Urothelium cell line (cell line): ENCODE measurements at places on chromosomes 7 and 10.

DNA sequence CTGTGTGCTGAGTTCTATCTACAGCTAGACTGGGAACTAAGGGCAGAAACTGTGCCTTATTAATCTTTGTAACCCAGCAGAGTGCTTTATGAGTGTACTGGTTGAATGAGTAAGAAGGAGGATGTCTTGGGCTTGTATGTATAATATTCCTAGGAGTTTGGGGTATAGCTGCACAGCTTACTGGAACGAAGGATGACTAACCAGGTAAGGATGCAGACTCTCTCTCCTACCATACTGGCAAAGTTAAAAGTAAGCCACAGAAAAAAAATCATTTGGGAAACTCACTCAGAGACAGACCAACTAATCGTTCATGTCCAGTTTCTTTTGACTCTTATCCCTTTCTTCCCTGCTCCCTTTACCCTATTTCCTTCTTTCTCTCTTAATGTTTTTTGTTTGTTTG, 1.4 kb upstream of the DHTKD1 start:
- DNase-seq, result peak; percentile 60

GRCh38 chr10:5117026-5117425, 22.8 kb downstream of the AKR1C3 start:
- DNase-seq, result no peak

- peak; percentile 73 for DNase-seq
These were observed 58.2 kb downstream of the ENTPD1 start for GRCh38 chr10:95814011-95814727.

GRCh38 chr7:115914951-115915350, 115.6 kb downstream of the TFEC start:
- no peak for DNase-seq

- no peak for DNase-seq
These were observed 28.9 kb downstream of the SLC26A4 start for GRCh38 chr7:107689553-107689952.

GRCh38 chr7:85061456-85061855, 125.4 kb downstream of the SEMA3D start:
- DNase-seq, result no peak

DNA sequence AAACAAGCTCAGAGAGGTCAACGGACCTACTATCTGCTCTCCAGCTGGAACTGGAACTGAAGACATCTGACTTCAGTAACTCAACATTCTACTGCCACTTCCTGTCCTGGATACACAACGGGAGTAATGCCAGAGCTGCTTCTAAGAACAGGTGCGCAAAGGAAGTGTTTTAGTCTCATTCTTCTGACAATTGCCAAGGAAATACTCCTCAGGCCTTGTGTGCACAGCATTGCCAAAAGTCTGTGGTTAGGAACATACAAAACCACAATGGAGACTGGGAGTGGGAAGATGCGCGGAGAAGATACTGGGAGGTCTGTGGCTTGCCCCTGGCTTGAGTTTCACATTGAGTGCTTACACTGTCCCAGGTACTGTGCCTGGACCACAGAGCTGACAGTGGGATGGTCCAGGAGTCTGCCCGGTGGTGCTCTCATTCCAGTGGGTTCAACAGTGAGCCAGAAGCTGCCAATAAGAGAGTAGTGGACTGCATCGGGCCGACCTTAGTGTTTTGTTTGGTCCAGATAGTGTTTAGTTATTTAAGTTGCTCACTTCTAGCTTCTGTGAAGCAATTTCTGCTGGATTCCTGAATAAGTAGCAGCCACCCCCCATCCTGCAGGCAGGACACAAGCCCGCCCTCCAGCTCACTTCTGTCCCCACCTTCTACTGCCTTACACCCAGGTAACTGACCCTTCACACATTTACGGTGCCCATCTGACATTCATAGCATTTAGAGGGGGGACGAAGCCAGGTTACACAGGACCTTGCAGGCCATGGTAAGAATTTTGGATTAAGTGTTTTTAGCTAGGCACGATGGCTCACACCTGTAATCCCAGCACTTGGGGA, 10.3 kb downstream of the TBL2 start:
- no peak for DNase-seq

DNA sequence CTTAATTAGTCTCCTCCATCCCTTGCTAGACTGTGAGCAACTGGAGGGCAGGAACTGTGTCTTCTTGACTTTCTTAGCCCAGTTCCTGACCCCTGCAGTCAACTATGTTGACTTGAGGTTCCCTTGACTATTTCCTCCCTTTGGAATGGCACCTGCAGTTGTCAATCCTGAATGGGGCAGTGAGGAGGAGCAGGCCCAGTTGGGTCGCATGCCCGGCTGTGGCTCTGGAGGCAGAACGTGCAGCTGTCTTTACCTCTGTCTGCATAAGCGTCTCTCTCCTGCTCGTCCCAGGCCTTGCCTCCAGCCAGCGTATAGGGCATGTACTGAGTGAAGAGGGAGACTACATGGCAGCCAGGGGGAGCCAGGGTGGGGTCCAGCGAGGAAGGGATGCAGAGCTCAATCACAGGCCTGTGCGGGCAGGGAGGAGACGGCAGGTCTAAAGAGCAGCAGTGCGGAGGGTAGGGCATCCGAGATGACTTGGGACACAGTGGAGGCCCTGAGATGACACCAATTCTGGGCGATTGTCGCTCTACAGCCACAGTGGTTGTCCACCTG, 26.8 kb downstream of the PYROXD2 start:
- no peak for DNase-seq
